ENCODE measurements at places on chromosomes 5 and 9. TPM values are rescaled to one million over a fixed set of nuclear protein-coding genes. Genes with fewer than 3 reads are reported as not detected.

GRCh38 chr9:12776513-12777055 is 1.8 kb downstream of the LURAP1L start:
- DNase-seq: peak; percentile 49

DNA sequence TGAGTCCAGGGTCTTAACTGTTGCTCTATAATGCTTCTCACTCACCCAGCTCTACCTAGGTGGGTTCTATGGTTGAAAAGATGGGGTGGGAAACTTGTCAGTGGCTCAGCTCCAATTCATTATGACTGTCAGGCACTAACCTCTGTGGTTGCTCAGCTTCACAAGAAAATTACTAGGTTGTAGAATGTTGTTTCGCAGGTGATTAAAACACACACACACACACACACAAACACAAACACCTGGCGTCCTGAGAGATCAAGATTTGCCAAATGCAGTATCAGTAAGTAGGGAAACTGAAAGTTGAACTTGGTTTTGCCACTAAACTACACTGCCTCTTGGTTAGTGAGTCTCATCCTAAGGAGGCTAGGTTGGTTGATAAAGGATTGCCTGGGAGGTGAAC is 2.8 kb downstream of the MCCC2 start:
- DNase-seq: no peak

DNA sequence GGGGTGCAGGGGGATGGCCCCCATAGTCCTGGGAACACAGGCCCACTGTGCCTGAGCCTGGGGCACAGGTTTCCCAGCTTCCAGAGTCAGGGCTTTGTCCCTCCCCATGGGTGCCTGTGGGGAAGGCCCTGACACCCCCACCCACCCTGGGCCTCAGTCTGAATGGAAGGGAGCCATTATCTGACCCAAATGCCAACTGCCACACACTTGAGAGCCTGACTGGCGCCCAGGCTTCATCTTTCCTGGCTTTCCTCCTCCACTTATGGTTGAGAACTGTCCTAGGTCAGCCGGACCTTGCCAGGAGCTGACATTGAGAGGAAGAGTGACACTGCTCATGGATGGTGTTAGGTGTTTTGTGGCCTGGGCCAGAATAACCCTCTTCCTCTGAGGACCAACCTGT is 24.0 kb downstream of the SH3PXD2B start:
- DNase-seq: no peak

DNA sequence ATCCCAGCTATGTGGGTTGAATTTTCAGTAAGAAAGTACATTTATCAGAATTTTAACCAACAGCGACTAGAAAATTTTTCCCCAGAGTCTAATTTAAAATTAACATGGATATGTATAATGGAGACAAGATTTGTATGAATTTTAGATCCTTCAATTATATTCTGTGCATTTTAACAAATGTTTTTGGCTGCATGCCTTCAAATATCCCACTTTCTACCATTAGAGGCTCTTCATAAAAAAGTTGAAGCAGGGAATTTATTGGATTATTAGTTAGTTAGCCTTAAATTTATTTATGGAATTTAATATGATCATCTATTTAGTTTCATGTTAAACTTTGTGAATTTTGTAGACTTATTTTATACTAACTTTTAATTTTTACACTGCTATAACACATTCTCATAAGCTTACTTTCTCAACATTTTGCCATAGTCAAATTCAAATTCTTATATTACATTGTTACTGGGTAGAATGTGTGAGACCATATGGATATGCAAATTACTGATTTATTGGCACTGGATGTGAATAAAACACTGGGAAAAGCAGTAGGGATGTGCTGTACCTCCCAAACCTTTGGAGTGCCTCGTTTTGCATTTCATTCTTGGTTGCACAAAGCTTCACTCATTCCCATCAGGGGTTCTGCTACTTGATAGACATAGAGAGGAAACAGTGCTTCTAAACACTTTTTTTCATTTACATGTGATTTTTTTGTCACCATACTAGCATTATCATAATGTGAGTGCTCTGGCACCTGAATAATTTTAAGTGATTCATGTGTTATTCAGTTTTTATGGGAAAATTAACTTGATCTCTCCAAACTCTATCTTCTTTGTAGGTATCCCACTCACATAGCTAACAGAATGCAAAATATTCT is 491.8 kb upstream of the COX7C start:
- no peak for DNase-seq

GRCh38 chr5:174549254-174549653 is 175.1 kb upstream of the MSX2 start:
- no peak for DNase-seq

GRCh38 chr5:132065351-132065937 is 5.0 kb downstream of the IL3 start:
- DNase-seq: no peak

- no peak for DNase-seq
Observed at GRCh38 chr5:116528519-116529234, 45.9 kb downstream of the SEMA6A start.

DNA sequence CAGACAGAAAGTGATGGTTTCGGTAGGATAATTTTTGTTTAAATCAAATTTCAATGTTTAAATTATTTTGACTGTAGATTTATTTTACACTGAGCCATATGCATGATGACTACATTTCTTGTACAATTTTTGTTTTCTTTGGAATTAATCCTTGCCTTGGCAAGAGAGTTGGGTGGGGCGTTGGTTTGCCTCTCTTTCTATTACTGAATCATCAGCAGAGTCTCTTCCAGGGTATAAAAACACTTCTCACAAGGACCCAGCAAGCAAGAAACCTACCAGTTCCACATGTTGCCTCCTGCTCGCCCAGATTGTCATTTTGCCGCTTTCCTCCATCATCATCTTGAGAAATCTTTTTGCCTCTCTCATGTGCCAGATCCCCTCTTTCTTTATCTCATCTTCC is 455.0 kb upstream of the DMAC1 start:
- no peak for DNase-seq

- DNase-seq: no peak
Observed at GRCh38 chr9:120926397-120926928, at the start of gene TRAF1. TSS of gene TRAF1 (minus strand) at chr9:120926796. CDS start at chr9:120926075, 721 bp downstream.

DNA sequence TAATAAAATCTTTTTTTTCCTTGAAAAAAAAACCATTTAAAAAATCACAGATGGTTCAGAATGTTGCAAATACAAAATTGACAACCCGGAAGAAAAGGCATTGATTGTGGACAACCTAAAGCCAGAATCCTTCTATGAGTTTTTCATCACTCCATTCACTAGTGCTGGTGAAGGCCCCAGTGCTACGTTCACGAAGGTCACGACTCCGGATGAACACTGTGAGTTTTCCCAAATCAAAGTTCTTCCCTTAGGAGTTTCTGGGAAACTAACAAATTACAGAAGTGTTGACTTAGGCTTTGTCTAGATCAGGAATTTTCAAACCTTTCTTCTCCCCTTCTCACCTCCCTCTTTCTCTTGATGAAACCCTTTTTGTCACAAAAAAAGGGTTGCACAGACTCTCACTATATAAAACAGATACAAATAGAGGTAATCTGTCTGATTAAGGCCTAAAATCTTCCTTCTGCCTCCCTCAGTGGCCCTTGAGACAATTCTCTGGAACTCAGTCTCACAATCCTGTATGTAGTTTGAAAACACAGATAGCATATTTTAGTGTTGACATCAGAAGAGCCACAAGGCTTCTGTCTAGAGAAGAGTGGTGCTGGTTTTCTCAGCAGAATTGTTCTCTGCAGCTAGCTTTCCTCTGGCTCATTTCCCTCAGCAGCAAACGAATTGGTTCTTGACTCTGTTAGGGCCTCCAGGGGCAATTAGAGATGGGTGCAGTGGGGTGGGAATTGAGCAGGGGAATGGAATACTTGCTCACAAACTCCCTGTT is 79.5 kb downstream of the OSMR start:
- no peak for DNase-seq

DNA sequence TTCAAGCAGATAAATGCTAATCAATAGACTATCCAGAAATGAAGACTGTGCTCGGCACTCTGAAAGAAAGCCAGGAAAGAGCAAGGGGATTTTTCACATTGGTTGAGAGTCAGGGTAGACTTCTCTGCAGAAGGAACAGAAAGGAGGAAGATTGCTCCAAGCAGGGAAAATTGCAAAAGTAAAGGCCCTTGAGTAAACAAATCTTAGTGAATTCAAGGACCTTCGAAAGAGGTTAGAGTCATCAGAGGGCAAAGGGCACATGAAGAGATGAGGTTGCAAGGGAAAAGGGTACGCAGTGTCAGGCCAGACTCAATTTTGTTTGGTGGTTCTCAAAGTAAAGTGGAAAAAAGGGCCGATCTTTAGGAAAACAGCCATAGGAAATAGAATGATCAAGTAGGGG is 157.6 kb upstream of the RAI14 start:
- no peak for DNase-seq

GRCh38 chr5:59178071-59178470 is 595.2 kb downstream of the RAB3C start:
- DNase-seq: no peak

- DNase-seq: no peak
Observed at GRCh38 chr5:82295959-82296531, 17.9 kb upstream of the RPS23 start.

DNA sequence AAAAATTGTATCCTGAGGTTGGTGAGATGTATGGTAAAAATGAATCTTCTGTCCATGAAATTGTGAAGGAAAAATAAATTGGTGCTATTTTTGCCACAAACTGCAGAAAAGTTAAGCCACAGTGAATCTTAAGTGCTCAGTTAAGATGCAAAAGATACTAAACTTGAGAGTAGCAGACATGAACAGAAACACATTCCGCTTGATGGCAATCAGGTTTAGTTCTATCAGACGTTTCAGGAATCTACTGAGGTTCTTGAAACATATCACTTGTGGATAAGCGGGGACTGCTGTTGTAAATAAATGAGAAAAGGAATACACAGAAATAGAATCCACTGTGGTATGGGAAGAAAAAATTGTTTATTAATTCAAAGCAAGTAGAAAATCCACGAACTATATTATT is 311.2 kb upstream of the PRR16 start:
- DNase-seq: no peak

DNA sequence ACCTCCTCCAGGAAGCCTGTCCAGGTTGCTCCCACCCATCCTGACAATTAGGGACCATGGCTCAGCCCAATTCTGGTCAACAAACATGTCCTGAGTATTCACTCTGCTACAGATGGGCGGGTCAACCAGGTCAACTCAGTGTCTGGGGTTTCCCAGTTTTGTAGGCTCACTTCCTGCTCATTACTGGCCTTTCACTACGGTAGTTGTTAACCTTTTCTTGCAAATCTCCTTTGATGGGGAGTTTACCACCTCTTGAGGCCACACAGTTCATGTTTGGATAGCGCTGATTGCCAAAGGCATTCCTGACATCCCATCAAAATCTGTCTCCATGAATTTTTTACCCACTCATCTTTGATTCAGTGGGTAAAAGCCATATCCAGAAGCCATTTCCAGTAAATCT is 13.8 kb downstream of the TMEM8B start:
- DNase-seq: no peak

DNA sequence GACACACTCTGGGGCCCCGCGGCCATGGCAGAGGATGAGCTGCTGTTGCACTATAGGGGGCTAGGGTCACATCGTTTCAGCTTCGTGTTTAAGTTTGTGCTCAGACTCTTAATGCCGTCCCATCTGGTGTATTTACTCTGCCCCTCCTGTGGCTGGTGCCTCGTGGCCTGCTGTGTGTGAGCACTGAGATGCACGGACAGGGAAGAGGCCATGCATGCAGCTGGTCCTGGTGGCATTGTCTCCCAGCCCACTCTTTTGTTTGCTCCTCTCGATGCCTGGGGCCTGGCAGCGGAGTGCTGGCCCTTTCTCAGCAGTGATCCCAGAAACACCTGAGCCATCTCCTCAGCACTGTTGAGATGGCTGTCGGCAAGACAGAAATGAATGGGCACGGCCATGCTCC is 30.0 kb upstream of the PHF2 start:
- no peak for DNase-seq

- DNase-seq: no peak
Observed at GRCh38 chr5:146520731-146521130, 4.7 kb upstream of the GPR151 start.

- DNase-seq: no peak
Observed at GRCh38 chr9:97769208-97769607, 72.1 kb upstream of the XPA start.

DNA sequence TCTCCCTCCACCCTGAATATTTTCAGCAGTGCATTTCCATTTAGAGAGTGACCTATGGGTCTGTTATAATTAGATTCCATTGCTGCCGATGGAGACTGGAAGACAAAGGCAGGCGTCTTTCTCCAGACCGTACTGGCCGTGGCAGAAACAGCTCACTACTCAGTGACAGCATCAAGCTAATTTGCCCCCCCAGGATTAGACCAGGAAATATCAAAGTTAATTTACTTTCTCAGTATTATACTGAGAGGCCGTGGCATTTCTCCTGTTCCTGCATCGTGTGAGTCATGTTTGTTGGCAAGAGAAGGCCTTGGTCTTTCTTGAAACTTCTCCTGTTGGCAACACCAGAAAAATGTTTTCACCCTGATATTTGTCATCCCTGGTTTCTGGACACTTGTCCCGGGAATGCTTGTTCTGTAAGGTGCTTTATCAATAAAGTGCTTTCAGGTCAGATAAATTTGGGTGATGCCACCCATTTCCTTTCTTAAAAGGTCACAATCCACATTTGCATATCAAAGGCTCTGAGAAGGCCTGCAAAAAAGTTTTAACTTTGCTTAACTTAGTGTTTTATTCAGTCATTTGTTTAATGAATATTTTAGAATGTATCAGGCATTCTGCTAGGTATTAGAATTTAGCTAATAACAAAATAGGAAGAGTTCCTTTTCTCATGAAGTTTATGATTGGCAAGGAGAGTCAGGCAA is 28.4 kb downstream of the SV2C start:
- DNase-seq: no peak

DNA sequence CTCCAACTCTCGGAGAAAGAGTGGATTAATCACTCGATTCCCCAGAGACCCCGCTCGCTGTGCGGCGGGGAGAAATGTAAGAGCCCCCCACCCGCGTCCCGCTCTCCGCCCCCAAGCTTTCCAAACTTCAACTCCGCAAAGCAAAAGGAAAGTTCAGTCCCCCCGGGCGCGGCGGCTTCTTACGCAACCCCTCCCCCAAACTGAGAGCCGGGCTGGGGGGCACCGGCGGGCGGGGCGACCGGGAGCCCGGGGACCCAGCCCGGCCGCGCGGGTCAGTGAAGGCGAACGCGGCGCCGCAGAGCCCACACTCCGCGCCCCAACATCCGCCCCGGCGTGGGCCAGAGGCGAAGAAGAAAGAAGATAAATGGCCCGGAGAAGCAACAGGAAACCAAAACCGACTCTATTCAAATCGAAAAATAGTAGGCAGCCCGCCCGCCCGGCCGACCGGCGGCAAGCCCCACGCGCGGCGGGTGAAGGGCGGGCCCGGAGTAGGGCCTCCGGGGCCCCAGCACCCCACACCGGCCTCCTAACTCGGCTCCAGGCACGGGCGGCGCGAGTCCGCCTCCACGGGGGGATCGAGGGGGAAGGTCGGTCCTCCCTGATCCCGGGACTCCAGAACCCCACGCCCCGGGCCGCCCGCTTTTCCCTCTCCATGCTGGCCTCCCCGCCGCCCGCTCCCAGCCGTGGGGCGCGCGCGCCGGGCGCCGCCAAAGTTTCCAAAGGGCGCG is 720 bp downstream of the NOTCH1 start:
- DNase-seq: no peak

PCDHA2 gene
- 0.47 TPM for total RNA-seq

MYOT gene
- not detected for total RNA-seq

IL4 gene
- not detected for total RNA-seq

CTSL gene
- 349 TPM for total RNA-seq

WDR38 gene
- total RNA-seq: not detected

SIGMAR1 gene
- 88.6 TPM for total RNA-seq

PCSK1 gene
- 1.4 TPM for total RNA-seq

SLC34A3 gene
- not detected for total RNA-seq

ANKRD34B gene
- not detected for total RNA-seq

UGT3A1 gene
- total RNA-seq: not detected

LYSMD3 gene
- 16.8 TPM for total RNA-seq

CRHBP gene
- total RNA-seq: 5.4 TPM

SNCB gene
- not detected for total RNA-seq

RAD50 gene
- 37.4 TPM for total RNA-seq

GCNT4 gene
- 1.4 TPM for total RNA-seq

NRG2 gene
- total RNA-seq: 3.3 TPM
